ENCODE measurements at places on chromosomes 7 and 10. TPM values are rescaled to one million over a fixed set of nuclear protein-coding genes. Genes with fewer than 3 reads are reported as not detected.

DNA sequence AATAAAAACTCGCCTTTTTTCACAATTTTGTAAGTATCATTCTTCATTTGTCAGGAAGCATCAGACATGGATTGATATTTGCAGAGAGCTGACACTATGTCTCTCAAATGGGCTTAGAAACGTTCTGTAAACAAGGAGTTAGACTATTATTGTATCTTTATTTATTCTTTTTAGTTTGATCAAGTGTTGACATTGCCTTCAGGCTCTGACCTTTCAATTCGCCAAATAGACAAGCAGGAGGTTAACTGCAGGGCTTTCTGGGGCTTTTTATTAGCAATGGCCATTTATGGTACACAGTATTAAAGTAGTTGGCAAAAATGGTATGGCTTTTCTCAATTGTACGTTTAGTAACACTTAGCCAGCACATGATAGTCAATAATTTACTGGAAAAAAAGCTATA, 221.7 kb downstream of the ZWINT start:
- DNase-seq, result no peak
- H3K4me1 ChIP-seq, result peaks cover 6% of the 10 kb centered on the region
- no peaks in the 10 kb centered on the region for H3K27me3 ChIP-seq
- no peak overlapping the region for H3K4me3 ChIP-seq

DNA sequence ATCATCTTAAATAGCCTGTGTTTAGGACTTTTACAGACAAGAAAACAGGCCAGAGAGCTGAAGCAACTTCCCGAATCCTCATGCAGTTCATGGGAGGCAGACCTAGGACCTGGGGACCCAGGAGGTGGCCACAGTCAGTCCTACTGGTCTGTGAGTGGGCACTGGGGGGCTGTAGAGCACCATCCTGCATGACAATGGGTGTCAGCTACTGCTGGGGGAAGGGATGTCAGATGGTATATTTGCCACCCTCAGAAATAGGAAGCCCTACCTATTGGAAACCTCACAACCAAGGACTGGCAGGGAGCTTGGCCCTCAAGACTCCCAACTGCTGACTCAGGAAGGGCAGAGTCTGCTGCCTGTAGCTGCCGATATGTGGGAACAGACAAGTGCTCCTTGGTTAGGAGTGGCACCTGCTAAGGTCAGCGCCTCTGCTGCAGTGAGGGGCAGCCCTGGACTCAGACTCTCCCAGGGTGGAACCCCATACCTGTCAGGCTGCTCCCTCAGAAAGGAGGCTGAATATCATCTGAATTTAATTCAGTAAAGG, 29.7 kb downstream of the OGDH start:
- H3K27me3 ChIP-seq, result no peaks in the 10 kb centered on the region
- no peak for DNase-seq
- no peak overlapping the region for H3K4me3 ChIP-seq

DNA sequence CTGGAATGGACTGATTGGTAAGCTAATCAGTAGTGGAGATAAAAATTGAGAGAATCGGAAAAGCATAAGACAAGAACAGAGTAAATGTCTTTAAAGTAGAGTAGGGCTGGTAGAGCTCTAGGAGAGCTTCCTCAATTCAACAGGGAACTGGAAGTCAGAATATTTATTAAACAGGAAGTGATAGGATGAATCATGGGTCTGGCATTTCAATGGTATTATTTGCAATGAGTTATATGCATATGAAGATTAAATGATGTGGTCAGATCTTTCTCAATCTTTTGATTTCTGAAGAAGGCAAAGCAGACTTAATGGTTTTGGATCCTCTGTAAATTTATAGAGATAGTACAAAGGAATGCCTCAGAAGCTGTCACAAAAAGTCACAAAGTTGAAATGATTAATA, 349.0 kb downstream of the HPSE2 start:
- no peak for DNase-seq
- H3K4me3 ChIP-seq, result no peak overlapping the region
- no peaks in the 10 kb centered on the region for H3K27me3 ChIP-seq
- H3K27ac ChIP-seq, result no peak overlapping the region
- H3K36me3 ChIP-seq, result no peaks in the 10 kb centered on the region

GRCh38 chr10:70191161-70191971, 21.1 kb upstream of the SAR1A start:
- DNase-seq, result no peak
- H3K4me3 ChIP-seq, result no peak overlapping the region
- H3K4me1 ChIP-seq, result peaks cover 32% of the 10 kb centered on the region
- no peaks in the 10 kb centered on the region for H3K27me3 ChIP-seq
- H3K36me3 ChIP-seq, result no peaks in the 10 kb centered on the region
- peak overlapping the region; percentile 21 for H3K27ac ChIP-seq

DNA sequence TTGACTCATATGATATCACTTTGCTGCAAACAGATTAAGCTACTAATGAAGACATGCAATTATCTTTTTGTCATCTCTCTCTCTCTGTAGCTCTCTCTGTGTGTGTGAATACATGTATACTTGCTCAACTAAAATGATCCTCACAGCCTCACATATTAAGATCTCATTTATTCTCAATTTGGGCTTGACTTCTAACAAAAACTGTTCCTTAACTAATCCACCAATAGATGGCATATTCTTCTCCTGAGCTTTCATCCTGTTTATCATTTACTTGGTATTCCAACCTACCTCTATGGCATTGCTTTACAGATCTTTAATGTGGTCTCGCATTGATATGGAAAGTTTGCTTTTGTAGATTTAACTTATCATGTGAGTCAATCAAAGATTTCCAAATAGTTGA, 540.4 kb downstream of the CNTNAP2 start:
- H3K36me3 ChIP-seq, result no peaks in the 10 kb centered on the region
- no peak for DNase-seq
- no peaks in the 10 kb centered on the region for H3K27me3 ChIP-seq
- no peak overlapping the region for H3K27ac ChIP-seq

GRCh38 chr7:155763691-155764437, 48.4 kb downstream of the SHH start:
- peaks cover 42% of the 10 kb centered on the region for H3K4me1 ChIP-seq
- peak overlapping the region; percentile 97 for H3K27ac ChIP-seq
- no peak for DNase-seq
- peaks cover 19% of the 10 kb centered on the region for H3K36me3 ChIP-seq
- H3K4me3 ChIP-seq, result peak overlapping the region; percentile 62

Gene TAS2R3
- total RNA-seq, result 1.6 TPM

Gene UPF2
- total RNA-seq, result 20.5 TPM

Gene OR2A7
- total RNA-seq, result 1.1 TPM

Gene UPK3B
- 1.5 TPM for total RNA-seq

Gene PIP
- total RNA-seq, result not detected

Gene LIPN
- total RNA-seq, result not detected

Gene CARD11
- not detected for total RNA-seq
